ENCODE measurements at places on chromosomes 16 and 17. TPM values are rescaled to one million over a fixed set of nuclear protein-coding genes. Genes with fewer than 3 reads are reported as not detected.

DNA sequence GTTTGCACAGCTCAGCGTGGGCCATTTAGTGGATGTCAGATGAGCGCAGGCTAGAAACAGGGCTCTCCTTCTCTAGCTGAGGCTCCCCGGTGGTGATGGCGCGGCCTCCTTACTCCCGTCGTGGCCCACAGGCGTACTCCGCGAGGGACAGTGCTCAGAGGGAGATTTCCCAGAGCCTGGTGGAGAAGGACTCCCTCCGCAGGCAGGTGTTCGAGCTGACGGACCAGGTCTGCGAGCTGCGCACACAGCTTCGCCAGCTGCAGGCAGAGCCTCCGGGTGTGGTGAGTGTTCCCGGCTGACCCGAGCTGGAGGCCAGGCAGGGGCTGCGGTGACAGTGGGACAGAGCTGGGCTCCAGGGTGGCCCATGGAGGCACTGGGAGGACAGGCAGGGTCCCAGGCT, 21.4 kb downstream of the CARD14 start:
- no peak for DNase-seq

DNA sequence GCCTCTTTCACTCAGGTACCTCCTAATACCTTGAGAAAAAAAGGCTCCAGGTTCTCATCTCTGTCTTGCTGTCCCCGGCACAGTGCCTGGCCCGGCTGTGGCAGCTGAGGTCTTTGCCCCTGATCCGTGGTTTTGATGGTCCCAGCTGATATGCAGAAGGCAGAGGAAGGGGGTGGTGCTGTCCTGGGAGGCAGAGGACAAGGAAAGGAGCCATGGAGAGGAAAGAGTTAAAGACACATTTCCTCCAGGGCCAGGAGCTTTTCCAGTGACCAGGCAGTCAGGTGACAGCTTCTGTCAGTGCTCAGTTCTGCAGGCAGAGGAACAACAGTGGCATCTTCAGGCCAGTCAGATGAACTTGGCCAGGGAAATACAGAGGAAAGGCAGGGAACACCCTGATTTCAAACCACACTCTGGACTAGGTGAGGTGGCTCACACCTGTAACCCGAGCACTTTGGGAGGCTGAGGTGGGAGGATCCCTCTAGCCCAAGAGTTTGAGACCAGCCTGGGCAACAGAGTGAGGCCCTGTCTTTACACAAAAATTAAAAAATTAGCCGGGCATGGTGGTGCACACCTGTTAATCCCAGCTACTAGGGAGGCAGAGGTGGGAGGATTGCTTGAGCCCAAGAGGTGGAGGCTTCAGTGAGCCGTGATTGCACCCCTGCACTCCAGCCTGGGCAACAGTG, 3.3 kb upstream of the COG1 start:
- no peak for DNase-seq

Gene RNU2-1
- 0.96 TPM for polyA plus RNA-seq

Gene CPD
- polyA plus RNA-seq, result 88.9 TPM

Gene CMTM2
- 0.31 TPM for polyA plus RNA-seq

DNA sequence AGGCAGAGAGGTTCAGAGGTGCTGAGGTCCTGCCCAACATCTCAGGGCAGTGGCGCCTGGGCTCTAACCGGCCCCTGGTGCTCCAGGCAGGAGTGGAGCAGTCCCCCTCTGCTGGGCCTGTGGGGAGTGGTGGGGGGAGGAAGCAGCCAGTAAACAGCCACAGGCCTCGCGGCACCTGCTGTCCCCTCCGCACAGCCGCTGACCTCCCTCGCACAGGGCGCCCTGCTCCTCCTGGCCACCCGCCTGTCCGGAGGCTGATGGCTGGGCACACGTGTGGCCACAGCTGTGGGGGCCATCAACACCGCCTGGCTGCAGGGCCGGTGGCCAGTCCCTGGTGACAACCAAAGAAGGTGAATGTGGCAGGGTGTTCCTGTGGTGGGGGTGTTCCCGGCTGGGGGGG, 36.8 kb upstream of the PABPN1L start:
- no peak for DNase-seq

GRCh38 chr17:78082988-78083387, 45.6 kb downstream of the TMC6 start:
- DNase-seq, result no peak

Gene TAC4
- not detected for polyA plus RNA-seq

Gene HYDIN
- polyA plus RNA-seq, result 17.9 TPM

GRCh38 chr17:14033166-14033565, 36.1 kb upstream of the COX10 start:
- DNase-seq, result no peak

Gene DNAAF8
- 2.0 TPM for polyA plus RNA-seq

DNA sequence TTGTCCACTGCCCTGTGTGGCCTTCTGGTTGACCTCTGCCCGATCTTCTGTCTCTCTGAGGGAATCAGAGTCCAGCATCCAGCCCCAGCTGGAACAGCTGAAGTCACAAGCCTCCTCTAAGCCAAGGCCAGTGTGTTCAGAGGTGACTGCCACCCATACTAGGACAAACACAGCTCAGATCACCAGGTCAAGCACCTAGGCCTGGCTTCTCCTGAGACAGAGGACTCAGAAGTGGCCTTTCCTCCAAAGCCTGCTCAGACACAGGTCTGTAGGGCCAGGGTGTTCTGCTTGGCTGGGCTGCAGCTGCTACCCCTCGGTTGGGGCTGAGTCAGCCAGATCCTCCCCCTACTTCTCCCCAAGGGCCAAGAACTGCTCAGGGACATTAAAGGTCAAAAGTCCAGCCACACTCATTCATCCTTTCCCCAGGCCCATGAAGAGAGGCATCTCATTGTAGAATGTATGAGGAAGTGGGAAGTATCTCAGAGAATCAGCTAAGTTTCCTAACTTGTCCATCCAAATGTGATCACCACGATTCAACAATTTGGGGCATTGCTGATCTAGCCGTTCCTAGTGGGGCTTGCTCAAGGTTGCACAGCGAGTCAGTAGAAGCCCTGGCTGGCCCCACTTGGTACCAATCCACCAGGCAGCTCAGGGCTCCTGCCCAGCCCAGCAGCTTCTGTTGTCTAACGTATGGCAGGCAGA, 7.6 kb downstream of the SLC46A1 start:
- DNase-seq, result no peak

Gene TUBB3
- polyA plus RNA-seq, result 13.7 TPM

DNA sequence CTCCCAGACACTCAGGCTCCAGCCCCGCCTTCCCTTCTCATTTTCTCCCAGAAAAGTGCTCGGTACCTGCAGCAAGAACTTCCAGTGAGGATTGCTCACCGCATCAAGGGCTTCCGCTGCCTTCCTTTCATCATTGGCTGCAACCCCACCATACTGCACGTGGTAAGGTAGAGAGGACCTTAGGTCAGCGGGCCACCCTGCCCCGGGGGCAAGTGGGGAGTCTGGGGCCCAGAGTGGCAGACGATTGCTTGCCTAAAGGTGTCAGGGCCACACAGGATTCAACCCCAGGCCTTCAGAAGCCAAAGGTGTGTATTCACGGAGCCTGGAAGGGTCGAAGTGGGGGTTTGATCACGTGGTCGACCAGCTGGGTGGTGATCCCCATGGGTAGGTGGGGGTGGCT, 1.4 kb downstream of the BCKDK start:
- no peak for DNase-seq

DNA sequence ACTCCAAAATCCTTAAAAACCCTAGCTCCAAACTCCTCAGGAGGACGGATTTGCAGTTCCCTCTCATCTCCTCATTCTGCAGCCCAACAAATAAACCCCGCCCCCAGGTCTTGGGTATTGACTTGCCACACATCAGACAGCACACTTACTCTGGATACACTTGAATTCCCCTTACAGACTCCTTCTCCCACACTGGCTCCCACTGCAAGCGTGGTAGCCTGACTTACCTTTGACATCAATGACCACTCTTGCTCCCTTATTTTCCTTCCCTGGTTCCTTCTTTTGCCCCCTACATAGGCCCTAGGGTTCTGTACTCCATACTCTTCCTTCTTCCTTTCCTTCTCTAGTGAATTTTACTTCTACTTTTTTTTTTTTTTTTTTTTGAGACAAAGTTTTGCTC, 7.5 kb downstream of the RFFL start:
- DNase-seq, result no peak

DNA sequence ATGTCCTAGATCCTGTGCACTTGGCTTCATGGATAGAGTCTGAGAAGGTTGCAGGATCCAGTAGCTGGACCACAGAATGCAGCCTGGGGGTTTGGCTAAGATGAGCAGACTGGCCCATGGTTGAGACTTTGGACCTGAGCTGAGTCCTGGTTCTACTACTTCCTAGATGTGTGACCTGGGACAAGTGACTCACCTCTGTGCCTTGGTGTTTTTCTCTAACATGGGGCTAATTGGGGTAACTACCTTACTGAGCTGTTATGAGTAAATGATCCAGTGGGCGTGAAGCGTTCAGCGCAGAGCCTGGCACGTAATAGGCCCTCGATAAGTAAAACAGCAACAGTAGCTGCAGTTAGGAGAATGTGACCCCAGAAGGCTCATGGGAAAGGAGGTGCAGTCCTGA, 38.8 kb downstream of the SNX20 start:
- DNase-seq, result no peak

GRCh38 chr17:13646969-13647542, 45.3 kb upstream of the HS3ST3A1 start:
- DNase-seq, result no peak

- DNase-seq, result no peak
Observed at GRCh38 chr16:28086186-28087139, 22.9 kb upstream of the GSG1L start.

DNA sequence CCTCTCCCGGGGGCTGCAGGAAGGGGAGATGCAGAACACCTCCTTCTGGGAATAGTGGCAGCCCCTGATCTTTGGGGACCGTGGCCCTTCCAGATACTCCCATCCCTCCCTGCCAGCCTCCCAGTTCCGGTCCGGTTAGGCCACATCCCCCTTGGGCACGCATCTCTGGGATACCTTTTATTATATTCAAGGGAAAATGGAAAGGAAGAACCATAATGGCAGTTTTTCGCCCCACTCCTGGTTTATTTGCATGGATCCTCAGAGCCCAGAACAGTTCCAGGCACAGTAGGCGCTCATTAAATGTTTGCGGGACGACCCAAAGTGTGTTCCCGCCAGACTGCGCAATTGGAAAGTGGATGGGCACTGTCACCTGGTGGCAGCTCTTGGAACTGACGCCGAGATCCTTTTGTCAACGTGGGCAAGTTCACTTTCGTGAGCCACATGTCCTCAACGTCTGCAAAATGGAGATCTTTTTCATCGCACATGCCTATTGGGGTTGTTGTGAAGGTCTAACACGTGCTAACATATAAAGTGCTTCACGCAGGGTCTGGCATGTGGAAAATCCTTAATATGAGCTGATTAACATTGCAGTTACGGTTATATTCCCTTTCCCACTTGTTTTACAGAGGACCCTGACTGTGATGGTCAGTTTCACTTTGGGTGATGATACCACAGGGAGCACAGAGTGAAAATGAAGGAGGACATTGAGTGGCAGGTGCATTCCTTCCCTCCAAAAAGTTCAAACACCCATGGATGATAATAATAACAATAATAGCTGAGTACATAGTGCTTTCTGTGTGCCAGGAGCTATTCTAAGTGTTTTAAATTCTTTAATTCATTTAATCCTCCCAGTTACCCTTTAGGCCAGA, 1.7 kb upstream of the GPRC5B start:
- DNase-seq, result peak; percentile 73

Gene HBA2
- polyA plus RNA-seq, result 776 TPM

- DNase-seq, result no peak
Observed at GRCh38 chr17:12287953-12288352, 267.3 kb downstream of the MAP2K4 start.

DNA sequence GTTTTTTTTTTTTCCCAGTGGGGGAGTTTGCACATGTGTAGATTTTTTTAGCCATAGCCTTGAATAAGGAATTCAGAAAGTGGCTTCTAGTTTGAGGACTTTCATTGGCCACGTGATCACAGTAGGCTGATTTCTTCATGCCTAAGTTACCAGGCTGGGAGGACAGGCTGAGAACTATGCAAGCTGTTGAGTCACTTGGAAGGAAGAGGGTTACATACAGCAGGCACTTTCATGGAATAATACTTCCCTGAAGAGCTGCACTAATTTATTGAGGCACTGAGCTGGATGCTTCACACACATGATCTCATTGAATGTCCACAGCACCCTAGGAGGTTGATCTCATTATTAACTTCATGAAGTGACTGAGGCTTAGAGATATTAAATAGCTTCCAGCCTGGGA, 22.8 kb downstream of the PRKCB start:
- DNase-seq, result no peak

Gene GCSH
- polyA plus RNA-seq, result 96.9 TPM

DNA sequence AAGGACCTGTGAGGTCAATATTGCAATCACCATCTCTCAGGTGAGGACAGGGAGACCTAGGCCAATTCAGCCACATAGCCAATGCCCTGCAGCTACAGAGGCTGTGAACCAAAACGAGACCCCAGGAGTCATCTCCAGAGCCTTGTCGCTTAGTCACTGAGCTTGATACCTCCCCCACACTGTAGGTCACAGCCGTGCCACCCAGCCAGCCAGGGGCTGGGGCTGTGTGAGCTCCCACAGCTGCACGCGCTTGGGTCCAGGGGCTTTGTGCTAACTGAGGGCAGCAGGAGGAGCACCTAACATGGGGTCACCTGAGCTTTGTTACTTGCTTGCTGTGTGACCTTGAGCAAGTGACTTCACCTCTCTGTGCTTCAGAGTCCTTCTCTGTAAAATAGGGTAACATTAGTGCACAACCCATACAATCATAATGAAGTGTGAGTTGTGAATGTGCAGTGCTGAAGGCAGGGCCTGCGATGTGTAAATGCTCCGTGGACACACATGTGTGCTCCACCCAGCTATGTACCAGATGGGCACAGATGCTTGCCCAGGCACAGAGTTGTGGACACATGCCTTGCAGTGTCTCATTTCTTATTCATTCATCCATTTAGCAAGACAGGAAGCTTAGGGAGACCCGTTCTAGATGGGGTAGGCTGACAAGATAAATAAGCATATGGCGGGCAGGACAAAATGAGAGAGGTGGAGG, 25.9 kb downstream of the SBK1 start:
- no peak for DNase-seq

Gene CAPNS2
- 0.17 TPM for polyA plus RNA-seq
